GM12864 (cell line): ENCODE measurements at places on chromosomes 5 and 9.

DNA sequence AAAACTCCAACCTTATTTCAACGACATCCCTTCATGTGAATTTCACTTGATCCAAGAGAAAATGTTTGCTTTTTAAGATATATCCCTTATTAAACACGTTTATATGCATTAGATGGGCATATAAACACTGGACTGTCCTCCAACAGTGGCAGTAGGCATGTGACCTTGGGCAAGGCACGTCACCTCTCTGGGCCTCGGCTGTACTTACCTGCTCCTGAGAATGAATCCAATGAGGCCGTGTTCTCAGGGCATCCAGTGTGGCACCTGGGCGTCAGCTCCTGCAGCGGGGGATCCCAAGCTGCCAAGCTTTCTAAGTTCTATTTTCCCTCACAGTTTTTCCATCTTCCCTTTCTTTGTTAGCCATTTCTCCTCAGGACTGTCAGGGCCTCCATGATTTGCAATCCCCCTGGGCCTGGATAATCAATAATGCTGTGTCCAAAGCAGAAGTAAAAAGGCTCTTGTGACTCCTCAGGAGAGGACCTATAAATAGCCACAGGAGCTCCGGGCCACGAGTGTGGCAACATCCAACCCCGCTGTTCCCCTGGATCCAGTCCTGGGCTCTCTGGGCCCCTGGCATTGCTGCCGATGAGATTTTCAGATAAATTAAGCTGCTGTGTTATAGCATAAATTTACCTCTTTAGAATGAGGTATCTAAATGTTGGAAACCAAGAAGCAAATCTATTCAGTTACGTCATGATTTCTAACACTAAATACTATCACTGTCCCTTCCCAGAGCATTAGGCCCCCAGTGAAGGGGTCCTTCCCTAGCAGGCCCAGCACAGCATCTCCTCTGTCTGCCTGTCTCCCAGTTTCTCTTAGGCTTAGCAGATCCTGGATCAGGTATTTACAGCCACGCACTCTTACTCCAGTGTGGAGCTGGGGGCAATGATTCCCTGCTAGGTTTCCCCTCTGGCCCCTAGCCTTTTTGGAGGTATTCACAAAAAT, 76.8 kb downstream of the PTPN3 start:
- DNase-seq: no peak

- DNase-seq: no peak
These were observed 96.0 kb upstream of the PHF24 start for GRCh38 chr9:34862043-34862442.

GRCh38 chr9:127980706-127981558, at the start of gene EEIG1:
EEIG1 (minus strand) TSS chr9:127980989; CDS start chr9:127980137, 852 bp downstream.
- DNase-seq: peak; percentile 61

DNA sequence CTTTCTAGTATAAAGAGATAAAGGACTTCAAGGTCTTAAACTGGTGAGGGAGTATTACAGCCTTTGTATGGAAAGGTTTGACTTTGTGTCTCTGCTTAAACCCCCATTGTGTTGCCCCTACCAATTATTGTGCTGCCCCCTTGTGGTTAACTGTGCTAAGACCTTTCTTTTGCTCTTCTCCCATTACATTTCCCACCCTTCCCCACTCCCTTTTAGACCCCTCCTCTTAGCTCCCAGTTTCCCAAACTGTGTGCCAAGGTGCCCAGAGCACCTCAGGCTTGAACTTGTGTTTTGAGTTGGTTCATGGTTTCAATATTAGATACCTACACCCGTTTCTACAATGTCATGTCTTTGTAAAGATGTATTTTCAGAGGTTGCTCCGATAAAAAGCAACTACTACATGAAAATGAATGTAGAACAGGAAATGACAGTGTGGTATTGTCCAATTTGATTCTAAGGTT, 2.9 kb downstream of the JAK2 start:
- DNase-seq: no peak

DNA sequence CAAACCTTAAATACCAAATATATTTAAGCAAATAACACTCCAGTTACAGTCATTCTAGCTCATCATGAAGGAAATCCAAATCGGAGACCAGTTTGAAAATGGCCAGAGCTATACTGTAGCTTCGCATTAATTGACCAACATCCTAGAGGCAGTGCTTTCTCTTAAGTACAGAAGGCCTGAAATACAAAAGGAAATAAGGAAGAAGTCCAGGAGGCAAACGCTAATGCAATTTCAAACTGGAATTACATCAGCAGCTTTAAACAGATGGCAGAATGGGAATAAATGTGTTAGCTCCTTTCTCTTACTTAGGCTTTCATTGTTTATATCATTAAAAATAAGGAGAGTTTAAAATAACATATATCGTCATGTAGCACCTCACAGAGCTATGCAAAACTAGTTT, 197.0 kb downstream of the SEC61B start:
- DNase-seq: no peak

GRCh38 chr9:128101231-128101661, 26.3 kb downstream of the PTGES2 start:
- no peak for DNase-seq

- DNase-seq: no peak
These were observed 164.0 kb upstream of the ZNF608 start for GRCh38 chr5:124910354-124911016.

DNA sequence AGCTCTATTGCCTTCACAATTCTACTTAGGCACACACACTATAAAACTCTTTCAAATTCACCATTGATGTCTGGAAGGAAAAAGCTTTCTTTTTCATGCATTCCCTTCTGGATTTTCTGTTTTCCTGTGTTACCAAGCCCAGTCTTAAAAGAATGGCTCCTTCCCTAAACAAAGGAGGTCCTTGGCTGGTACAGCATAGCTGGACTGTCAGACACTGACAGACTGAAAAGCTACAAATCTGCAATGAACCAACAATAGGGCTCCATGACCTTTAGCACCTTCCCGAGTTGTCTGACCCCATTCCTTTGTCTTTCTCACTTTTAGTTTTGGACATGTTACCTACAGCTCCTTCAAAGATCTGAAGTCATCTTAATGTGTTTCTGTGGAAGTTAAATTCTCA, 382.5 kb downstream of the TMEM161B start:
- DNase-seq: no peak

DNA sequence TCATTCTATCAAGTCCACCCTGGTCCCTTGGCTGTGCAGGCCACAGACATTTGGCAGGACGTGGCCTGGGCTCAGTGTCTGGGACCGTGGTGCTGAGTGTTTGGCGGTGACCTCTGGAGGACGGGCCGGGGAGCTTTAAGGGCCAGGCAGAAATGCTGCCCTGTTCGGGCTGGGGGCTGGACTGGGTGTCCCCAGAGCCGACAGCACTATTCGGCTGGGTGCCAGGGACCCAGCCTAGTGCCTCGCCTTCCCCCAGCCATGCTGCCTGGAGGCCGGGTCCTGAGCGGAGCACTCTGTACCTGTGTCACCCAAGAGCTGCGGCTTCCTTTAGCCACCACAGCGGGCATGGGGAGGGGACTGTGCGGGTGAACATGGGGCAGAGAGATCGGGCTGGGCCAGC, 40.4 kb downstream of the COL5A1 start:
- no peak for DNase-seq

- no peak for DNase-seq
These were observed 854 bp upstream of the ARL15 start for GRCh38 chr5:54311176-54311677.

DNA sequence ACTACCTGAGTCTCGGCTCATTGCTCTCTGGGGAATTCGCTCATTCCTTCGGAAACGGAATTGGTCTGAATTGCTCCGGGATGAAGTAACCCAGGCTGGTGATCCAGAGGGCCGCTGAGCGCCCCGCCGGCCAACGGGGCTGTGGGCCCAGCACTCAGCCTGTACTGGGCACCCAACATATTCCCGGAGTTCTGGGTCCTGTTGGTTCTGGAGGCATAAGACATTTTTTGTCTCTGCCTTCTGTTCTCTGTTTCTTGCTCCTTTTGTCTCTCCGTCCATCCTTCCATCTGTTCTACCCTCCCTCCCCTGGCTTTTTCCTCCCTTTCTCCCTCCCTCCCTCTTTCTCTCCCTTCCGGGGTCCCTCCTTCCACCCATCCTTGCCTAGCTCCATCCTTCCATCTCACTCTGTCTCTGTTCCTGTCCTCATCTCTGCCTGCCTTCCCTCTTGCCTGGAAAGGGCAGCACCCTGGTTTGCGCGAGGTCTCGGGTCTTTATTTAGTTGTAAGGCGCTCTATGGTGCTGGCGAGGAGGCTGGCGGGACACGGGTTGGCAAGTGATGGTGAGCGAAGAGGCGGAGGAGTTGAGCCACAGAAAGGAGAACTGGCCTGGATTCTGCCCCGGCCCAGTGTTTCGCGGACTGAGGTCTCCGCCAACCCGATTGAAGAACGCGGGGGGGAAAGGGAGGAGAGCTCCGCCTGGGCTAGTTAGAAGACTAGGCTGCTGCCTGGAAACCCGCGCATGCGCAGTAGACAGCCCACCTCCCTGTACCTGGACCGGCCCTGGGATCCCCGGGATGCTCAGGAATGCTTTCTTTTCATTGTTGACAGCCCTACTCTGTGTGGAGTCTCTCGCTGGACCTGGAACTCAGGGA, 1468.0 kb downstream of the FOXD4L5 start:
- DNase-seq: peak; percentile 84
